ENCODE measurements at places on chromosomes 7 and 10.

DNA sequence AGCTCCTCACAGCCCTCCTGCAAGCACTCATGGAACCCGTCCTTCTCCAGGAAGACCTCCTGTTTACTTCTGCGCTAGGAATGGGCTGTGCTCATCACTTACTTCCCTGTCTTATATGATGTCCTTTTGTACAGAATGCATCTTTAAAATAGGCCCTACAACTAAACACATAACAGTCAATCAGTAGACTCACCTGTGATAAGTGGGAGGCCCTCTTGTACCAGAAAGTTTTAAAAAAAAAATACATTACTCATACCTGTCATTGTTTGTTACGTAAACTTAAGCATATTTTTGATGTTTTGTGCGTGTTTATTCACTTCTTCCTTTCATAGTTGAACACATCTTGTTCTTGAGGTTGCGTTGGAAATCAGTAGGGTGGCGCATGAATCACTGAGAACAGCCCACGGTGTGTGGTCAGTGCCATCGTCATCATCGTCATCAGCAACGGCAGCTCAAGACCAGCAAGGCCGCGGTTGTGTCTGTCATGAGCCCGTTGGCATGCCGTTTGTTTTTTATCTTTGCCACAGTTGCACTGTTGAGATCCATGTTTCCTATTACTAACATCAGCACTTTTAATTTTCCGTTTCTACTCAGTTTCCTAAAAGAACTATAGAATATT is 232.8 kb downstream of the MGMT start:
- H3K27me3 ChIP-seq = peaks cover 7% of the 10 kb centered on the region
- no peak for DNase-seq
- peaks cover 4% of the 10 kb centered on the region for H3K36me3 ChIP-seq
- peaks cover 13% of the 10 kb centered on the region for H3K4me1 ChIP-seq
- no peak overlapping the region for H3K27ac ChIP-seq

DNA sequence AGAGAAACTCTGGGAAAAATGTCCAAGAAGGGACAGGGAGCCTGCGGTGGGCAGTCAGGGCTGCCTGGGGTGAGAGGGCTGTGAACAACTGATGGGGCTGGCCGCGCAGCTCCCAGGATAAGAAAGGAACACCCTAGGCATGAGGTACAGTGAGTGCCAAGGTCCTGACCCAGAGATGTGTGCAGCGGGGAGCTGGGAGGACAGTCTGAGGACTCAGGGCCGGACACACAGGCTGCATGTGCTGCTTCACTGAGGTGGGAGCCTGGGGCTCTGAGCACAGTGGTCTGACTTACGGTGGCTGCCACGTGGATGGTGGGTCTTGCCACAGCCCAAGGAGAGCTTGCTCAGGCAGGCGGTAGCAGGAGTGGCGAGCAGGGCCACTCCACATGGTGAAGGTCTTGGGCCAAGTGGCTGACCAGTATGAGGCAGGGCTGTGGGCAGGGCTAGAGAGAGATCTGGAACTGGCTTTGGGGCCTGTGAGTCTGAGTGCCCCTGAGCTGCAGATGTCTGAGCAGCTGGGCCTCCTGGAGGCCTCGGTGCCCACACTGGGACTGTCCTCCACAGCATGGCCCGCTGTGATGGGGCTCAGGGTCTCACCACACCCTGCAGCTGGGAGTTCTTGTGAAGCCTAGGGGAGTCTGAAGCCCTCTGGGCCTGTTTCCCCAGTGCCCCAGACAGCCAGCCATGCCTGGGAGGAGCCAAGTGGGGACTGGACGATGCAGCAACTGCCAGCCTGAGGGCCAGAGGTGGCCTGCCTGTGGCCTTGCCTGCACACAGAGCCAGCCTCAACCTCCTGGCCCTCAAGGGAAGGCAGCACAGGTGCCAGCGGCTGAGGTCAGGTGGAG is 60.3 kb downstream of the RASGEF1A start:
- no peak overlapping the region for H3K4me3 ChIP-seq
- H3K36me3 ChIP-seq = no peaks in the 10 kb centered on the region
- H3K27me3 ChIP-seq = peaks cover 13% of the 10 kb centered on the region
- no peak overlapping the region for H3K27ac ChIP-seq
- peak; percentile 4 for DNase-seq
- H3K4me1 ChIP-seq = peaks cover 3% of the 10 kb centered on the region

GRCh38 chr10:85600026-85600743 is 766.4 kb downstream of the GRID1 start:
- H3K36me3 ChIP-seq = peaks cover 4% of the 10 kb centered on the region
- no peak overlapping the region for H3K27ac ChIP-seq
- no peak for DNase-seq
- peaks cover 5% of the 10 kb centered on the region for H3K27me3 ChIP-seq
- no peaks in the 10 kb centered on the region for H3K4me1 ChIP-seq

DNA sequence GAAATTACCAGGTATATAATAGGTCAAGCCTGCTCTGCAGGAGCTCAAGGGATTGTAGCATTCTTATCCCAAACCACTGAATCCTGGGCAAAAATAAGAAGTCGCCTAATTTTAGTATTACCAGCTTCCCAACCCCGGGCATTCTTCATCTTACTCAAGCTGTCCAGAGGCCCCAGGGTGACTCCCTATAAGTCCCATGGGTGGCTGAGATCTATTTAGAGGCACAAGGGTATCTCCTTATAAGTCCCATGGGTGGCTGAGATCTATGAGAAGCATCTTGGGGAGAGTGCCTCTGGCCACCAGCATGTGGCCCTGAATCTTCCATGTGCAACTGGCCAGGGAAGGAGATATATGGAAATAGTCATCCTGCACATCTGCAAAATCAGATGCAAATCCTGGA is 38.9 kb downstream of the PRSS2 start:
- H3K27ac ChIP-seq = no peak overlapping the region
- H3K4me1 ChIP-seq = no peaks in the 10 kb centered on the region
- no peaks in the 10 kb centered on the region for H3K36me3 ChIP-seq
- H3K27me3 ChIP-seq = peaks cover 2% of the 10 kb centered on the region
- H3K4me3 ChIP-seq = no peak overlapping the region
- no peak for DNase-seq

DNA sequence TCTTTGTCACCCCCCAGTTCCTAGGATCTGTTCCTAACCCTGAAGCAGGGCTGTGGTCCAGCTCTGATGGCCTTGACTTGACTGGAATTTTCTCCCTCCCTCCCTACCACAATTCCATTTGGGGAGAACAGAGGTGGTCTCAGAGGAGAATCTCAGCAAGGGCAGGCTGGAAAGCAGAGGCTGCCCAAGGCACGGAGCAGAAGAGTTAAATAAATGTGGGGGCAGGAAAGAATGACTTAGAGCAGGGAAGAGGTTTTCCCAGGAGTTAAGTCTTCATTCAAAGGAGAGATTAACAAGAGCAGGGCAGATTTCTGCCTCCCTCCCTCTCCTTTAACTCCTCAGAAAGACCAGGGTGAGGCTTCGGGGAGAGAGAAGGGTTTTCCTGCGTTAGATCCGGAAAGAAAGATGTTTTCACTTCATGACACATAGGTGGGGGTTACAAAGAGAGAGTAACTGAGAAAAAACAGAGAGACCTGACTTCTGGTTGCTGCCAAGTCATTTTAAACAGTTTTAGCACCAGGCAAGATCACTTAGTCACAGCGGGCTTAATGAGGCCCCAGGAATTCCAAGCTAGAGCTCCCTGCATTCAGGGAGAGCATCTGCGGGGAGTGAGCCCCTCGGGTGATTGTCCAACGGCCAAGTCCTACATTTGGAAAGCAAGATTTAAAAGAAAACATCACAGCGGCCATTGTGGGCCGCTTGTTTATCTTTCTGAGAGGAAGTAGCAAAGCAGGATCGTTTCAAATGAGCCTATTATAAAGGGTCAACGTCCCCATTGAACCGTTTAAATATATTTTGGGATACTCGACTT is 78.7 kb downstream of the ARHGAP22 start:
- no peaks in the 10 kb centered on the region for H3K36me3 ChIP-seq
- H3K4me1 ChIP-seq = peaks cover 6% of the 10 kb centered on the region

GRCh38 chr10:50550291-50550839 is 73.4 kb downstream of the SGMS1 start:
- no peak for DNase-seq
- H3K27ac ChIP-seq = no peak overlapping the region
- no peaks in the 10 kb centered on the region for H3K36me3 ChIP-seq
- H3K4me1 ChIP-seq = peaks cover 12% of the 10 kb centered on the region

DNA sequence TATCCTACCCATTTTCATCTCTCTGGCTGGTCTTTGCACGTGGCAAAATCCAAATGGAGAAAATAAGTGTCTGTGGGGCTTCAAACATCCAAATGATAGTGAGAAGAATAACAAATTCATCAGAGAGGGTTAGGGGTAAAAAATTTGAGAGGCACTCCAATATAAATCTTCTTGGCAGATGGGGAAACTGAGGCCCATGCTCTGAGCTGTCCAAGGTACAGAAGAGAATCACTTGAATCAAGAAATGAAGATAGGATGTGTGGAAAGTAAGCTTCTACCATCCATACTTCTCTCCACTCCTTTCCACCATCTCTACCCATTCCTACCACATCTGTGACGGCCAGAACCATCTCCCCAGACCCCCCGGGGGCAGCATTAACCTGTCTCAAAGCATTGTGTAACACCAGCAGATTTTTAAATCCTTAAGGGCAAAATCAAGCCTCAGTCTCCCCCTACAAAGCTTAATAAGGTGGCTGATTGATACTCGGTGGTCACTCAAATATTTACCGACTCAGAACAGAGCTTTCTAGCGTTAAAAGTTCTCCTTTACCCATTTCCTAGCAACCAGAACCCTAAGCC is 818 bp downstream of the GOT1 start:
- H3K27ac ChIP-seq = no peak overlapping the region
- peaks cover 1% of the 10 kb centered on the region for H3K27me3 ChIP-seq
- no peaks in the 10 kb centered on the region for H3K36me3 ChIP-seq
- peaks cover 18% of the 10 kb centered on the region for H3K4me1 ChIP-seq

DNA sequence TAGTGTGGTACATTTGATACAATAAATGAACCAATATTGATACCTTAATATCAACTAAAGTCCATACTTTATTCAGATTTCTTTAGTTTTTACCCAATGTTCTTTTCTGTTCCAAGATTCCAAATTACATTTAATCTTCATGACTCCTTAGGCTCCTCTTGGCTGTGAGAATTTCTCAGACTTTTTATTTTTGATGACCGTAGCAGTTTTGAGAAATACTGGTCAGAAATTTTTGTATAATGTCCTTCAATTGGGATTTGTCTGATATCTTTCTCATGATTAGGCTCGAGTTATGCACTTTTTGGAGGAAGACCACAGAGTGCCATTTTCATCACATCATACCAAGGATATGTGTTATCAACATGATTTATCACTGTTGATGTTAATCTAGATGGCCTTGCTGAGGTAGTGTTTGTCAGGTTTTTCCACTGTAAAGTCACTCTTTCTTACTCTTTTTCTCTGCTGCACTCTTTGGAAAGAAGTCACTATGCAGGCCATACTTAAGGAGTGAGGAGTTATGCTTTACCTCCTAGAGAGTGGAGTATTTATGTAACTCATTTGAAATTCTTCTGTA is 12.9 kb upstream of the ENTPD1 start:
- peaks cover 37% of the 10 kb centered on the region for H3K4me1 ChIP-seq
- H3K27me3 ChIP-seq = no peaks in the 10 kb centered on the region
- H3K36me3 ChIP-seq = peaks cover 5% of the 10 kb centered on the region
- H3K4me3 ChIP-seq = no peak overlapping the region

- no peak overlapping the region for H3K4me3 ChIP-seq
- DNase-seq = no peak
- H3K27me3 ChIP-seq = no peaks in the 10 kb centered on the region
- H3K36me3 ChIP-seq = no peaks in the 10 kb centered on the region
These were observed 38.1 kb upstream of the SEPTIN7 start for GRCh38 chr7:35762781-35763180.

DNA sequence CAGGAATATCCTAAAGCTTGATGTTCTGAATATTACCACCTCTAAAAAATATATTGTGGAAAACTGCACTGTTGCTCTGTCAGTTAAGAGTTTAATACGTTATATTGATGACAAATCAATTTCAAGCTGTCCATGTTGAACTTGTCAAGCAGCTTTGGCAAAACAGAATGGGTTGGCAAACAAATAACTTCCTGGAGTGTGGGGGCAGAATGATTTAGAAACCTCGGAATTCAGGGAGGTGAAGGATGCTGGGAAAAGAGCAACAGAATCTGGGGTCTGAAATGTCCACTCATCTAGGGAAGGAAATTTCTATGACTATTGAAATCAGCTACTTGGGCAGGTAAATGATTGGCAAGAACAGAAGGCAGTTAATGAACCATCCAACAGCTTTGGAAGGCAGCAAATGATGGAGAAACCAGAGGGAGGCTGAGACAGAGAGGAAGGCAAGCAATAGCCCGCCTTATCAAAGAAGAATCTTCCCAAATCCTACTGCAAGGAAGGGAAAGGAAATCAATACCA is 95.1 kb upstream of the PALS2 start:
- no peak overlapping the region for H3K27ac ChIP-seq
- H3K36me3 ChIP-seq = no peaks in the 10 kb centered on the region
- DNase-seq = no peak
- H3K4me3 ChIP-seq = no peak overlapping the region
- peaks cover 4% of the 10 kb centered on the region for H3K4me1 ChIP-seq
- H3K27me3 ChIP-seq = no peaks in the 10 kb centered on the region

DNA sequence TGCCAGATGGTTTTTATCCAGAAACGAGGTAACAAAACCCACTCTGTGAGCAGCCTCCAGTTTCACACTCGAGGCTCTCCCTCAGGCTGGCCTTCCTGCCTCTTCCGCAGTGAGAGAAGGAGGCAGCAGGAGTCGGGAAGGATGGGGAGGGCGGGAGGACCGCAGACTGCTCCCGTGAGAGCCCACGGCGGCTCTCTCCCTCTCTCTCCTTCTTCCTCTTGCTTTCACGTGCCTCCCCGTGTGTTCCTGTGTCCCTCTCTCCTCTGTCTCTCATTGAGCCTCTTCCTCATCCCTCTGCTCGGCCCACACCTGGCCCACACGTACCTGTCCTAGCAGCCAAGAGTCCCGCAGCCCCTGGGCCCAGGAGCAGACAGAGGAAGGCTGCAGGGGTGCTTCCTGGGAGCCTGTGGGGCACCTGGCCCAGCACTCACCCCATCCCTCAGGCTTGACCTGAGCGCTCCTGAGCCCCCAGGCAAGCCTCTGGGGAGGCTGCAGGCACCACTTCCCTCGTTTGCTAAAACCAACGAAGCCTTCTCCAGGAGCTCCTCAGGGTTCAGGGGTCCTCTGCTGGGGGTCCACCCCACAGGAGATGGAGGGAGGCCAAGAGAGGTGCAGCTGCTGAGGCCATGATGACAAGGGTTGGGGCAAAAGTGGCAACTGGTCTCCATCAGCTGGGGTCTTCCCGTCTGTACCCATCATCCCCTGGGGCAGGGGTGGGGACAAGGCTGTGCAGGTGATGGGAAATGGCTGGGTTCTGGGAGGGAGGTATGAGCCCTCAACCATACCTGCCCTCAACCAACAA is 13.6 kb downstream of the SPOCK2 start:
- H3K27me3 ChIP-seq = peaks cover 6% of the 10 kb centered on the region
- peaks cover 5% of the 10 kb centered on the region for H3K36me3 ChIP-seq
- no peak for DNase-seq
- H3K27ac ChIP-seq = no peak overlapping the region
- no peak overlapping the region for H3K4me3 ChIP-seq

All from endothelial cell (in vitro differentiated cells).